NCI-H460 (cell line): ENCODE measurements at places on chromosomes 4 and X. TPM values are rescaled to one million over a fixed set of nuclear protein-coding genes. Genes with fewer than 3 reads are reported as not detected.
A peak's percentile ranks its signal among the peaks of the same experiment; 100 is the strongest.

DNA sequence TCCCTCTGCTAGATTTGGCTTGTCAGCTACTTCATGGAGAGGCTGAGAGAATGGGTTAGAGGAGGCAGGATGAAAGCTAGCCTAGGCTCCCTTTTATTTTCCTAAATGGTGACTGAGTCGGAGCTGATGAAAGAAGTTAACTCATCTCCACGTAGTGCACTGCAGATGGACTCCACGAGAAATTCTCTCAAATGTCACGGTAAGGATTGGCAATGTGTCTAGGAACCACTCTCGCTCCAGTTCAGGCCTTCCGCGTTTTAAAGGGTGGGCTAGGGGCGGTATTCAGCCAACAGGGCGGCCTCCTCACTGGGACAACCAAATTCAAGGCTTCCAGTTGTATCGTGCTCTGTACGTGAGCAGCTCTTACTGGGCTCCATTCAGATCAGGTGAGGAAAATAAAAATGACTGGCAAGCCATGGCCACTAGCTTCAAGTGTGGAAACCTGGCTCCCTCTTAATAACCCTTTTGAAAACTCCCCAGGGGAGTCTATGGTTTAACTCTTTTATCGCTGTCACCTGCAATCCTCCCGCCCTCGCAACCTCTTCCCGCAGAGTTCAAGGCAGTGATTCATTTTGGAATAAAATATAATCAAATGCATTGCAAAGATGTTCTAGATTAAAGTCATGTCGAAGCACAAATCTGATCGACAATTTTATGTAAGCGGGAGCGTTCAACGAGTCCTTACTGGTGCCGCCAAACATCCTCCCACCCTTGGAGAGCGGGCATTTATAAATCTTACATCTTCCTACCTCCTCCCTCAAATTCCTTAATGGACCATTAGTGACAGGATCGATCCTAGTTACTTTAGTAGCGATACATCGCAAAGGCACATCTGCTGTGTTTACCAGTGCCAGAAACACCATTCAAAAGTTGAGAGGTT, 1.2 kb downstream of the SPOCK3 start:
- no peak for DNase-seq

DNA sequence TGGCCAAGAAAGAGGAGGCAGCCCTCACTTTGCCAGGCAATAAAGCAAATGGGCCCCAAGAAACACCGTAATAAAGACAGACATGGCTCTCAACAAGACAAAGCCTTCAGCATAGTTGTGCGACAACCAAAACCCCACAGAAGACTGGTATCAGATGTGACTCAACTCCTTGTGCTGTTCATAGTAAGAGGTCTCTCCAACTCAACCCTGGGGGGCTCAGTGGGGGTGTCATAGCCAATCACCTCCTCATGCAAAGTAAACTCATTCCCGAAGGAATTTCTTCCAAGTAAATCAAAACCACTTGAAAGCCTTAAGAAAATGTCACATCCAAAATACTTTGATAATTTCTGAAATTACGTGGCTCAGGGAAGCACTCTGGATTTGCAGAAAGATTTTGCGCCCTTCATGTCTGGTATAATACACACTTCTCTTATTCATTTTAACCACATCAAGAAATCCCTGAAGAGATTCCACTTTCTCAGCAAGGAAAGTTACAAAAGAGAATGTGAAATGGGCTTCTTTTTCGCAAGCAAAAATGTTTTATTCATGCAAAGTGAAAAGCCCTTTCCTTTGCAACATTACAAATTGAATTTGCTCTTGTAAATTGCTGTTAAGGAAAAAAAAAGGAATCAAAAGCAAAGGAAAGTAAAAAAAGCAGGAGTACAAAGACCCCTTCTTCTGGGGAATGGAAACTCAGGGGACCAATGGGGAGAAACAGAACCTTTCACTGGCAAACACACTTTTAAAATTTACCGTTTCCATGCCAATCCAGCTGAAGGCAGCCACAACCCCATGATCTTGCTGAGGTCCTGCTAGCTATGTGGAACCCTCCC, 137.4 kb downstream of the NSUN7 start:
- no peak for DNase-seq

DNA sequence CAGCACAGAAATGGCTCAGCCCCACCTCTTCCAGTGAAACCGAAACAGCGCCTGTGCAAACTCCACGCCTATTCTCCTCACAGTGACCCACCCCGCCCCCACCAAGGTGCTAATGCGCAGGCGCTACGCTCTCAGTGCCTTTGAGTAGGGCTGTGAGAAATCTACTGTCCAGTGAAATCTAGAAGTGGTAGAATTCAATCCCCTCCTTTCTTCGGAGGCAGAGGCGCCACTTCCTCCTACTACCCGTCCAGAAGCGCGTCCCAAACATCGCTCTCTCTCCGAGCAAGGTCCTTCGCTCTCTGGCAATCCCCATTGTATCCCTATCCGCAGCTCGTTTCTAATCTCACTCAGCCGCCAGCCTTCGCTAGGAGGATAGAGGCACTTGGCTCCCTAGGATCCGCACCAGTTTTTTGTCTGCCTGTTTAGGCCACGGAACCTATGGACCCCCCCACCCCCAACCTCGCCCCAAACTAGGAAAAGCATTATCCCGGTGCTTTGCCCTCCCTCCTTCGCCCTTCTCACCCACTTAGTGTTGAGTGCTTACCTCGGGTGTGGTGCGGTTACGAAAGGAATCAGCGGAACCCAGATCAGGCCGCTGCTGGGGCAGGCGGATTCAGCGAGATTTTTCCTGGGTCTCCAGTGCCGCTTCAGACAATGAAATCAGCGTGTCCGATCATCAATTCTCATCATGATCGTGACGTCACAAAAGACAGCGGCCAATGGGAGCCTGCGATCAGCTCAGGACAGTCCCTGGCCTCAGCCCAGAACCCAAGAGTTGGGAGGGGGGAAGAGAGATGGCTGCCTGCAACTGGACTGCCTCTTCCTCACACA, at the start of gene HDX:
Gene HDX (minus strand): TSS at position 656 of the 831 bp plus-strand sequence. CDS start 27,056 bp downstream, outside the sequence.
- peak; percentile 84 for DNase-seq

DNA sequence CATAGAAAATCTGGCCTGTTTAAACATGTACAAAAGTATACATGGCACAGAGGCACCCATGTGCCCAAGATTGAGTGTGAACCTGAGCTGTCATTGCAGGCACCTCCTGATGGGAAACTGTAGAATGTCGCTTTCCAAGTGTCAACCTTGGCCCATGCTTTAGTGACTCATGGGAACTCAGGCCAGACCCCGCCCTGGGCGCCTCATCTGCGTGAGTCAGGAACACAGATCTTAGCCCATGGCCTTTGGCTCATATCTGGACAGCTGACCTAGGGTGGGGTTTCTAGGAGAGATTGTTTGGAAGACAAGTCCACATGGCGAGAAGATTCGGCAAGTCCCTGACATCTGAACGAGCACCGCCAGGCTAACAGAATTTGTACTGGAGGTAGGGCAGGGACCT, 50.0 kb downstream of the CYTL1 start:
- peak; percentile 67 for DNase-seq

GRCh38 chr4:105058177-105058812, 88.4 kb upstream of the TET2 start:
- DNase-seq = no peak

DNA sequence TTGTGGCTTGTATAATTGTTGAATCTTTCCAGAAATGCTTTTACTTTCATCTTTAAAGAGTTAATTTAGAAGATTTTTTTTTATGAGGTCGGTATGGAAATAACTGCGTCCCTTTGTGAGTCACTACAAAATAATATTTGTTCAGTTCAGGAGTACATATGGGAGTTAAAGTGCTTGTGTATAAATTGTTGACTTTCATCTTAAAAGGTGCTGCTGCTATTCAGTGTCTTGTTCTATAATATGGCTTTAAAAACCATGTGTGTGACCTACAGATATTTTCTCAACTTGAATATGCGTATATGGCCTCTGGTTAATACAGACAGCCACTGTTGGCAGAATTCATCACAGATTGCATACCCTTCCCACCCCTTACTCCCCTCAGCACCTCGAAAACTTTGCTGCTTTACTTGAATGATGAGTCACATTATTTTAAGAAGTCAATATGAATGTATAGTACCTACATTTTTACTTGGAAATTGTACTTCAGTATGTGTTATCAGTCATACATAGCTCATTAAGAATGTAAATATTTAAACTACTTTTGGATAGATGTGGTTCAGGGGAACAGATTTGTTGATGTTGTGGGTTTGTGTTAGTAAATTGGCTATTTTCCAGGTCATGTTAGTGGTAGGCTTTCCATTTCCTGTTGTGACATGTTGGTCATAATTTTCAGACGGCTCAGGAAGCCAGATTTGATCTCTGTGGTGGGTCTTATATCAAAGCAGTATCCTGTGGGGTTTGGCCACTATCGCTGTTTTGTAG, 1.5 kb downstream of the CLCN3 start:
- DNase-seq = no peak

DNA sequence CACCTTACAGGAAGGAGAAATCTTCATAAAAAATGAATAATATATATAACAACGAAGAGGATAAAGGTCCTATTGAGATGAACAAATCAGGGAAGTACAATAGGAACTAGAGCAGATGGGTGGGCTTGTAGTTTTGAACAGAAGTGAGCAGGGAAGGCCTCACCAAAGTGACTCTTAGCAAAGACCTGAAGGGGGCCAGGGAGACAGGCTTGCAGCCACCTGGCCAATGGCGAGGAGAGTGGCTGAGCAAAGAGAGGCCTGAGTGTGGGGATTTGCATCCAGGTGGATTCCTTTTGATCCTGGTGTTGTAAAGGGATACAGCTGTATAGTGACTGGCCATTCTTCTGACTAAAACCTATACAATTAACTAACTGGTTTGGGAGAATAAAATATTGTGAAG, 354.1 kb downstream of the CAMK2D start:
- DNase-seq = no peak

DNA sequence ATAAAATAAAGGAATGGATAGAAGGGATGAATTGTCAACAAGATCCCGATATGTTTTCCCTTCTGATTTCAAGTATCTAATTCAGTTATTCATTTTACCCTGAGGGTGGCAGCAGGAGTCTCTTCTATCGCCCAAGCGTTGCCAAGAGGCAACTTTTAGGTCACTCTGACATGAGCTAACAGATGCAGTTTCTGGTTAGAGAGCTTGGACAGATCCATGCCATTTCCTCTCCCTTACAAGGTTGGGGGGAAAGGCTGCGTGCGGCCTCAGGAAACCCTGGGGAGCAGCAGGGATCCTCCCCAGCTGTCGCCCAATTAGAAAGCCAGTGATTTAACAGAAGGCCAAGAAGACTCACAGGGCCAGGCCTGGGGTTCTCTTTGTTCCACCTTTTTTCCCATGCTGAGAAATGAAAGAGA, 35.3 kb upstream of the WAS start:
- peak; percentile 54 for DNase-seq

- DNase-seq = no peak
These were observed 143.7 kb downstream of the RPA4 start for GRCh38 chrX:97027384-97027922.

DNA sequence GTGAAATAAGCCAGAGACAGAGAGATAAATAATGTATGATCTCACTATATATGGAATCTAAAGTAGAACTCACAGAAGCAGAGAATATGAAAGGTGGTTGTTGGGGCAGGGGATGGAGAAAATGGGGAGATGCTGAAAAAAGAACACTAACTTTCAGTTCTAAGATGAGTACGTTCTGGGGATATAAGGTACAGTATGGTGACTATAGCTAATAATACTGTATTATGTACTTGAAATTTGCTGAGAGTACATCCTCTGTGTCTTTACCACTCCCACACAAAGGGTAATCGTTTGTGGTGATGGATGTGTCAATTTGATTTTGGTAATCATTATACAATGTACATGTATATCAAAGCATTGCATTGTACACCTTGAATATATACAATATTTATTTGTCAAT, 6.6 kb downstream of the FBXL5 start:
- DNase-seq = no peak

DNA sequence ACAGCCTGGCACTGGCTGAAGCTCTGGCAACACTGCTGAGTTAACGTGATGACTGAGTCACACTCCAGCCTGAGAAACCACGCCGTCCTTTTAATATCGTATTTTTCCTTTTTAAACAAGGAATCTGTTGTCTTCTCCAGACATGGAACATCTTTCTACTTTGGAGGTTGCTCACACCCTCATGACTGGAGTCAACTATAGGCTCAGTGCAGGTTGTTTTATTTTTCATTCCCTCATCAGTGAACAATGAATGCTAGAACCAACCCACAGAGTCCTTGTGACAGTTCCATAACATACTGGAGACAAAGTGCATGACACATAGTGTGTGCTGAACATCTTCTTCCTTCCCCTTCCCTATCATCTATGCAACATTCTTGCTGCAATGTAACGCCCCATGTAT, 76.8 kb upstream of the CPEB2 start:
- no peak for DNase-seq

GRCh38 chrX:143634309-143634662, 1.6 kb downstream of the SLITRK4 start:
- peak; percentile 21 for DNase-seq

- DNase-seq = no peak
These were observed 88.1 kb upstream of the TSPAN5 start for GRCh38 chr4:98746530-98746929.

DNA sequence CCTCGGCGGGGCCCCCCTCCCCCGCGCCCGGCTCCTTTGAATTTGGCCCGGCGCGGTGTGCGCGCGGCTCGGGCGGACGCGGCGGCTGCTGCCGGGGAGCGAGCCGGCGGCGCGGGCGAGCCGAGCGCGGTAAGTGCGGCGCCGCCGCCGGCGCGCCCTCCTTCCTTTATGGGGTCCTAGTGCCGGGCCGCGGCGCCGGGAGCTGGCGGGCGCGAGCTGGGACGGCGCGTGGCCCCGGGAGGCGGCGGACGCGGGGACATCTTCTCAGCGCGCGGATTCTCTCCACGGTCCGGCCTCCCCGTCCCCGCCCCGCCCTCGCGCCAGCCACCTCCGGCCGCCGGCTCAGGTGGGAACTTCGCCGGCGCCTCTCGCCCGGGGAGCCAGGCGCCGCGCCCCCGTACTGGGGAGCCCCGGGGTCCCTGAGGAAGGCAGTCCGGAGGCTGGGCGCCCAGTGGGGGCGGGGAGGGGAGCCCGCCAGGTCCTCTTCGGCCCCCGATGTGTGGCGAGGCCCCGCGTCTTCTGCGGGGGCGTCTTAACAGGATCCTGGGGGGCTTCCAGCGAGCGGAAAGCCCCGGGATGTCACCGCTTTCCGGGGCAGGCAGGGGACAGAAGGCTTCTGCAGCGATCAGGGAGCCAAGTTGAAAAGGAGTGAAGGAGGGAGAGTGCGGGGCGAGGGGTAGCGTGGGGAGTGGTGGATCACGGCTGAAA, 98.4 kb upstream of the TENM3 start:
- no peak for DNase-seq

GRCh38 chrX:6095469-6095868, 133.2 kb downstream of the NLGN4X start:
- DNase-seq = no peak

GRCh38 chr4:141647966-141648365, 11.6 kb downstream of the IL15 start:
- no peak for DNase-seq

GRCh38 chr4:74335341-74336021, 27.2 kb downstream of the EPGN start:
- no peak for DNase-seq

Gene KLHL4
- total RNA-seq = 5.2 and 5.8 TPM in 2 replicates

Gene CXCL6
- not detected in 2 replicates for total RNA-seq

Gene MAPK10
- total RNA-seq = 0.10 and 0.32 TPM in 2 replicates

Gene ACSL4
- total RNA-seq = 58.4 and 64.4 TPM in 2 replicates

Gene GASK1B
- 63.1 and 83.1 TPM in 2 replicates for total RNA-seq

Gene ALG13
- total RNA-seq = 100 and 101 TPM in 2 replicates

Gene ZNF185
- total RNA-seq = 1.3 and 1.4 TPM in 2 replicates

Gene SMIM31
- total RNA-seq = 0.10 TPM in 1 of 2 replicates, not detected in the other

Gene SYNPO2
- total RNA-seq = 1.2 and 1.4 TPM in 2 replicates
